Bone marrow (tissue), 2 donors: ENCODE measurements at places on chromosomes 6 and 20.

GRCh38 chr6:27078734-27079357 is 168.7 kb upstream of the PRSS16 start:
- no peak for DNase-seq

- no peak for DNase-seq
Measured at GRCh38 chr6:34926655-34927054, 37.6 kb downstream of the ANKS1A start.

DNA sequence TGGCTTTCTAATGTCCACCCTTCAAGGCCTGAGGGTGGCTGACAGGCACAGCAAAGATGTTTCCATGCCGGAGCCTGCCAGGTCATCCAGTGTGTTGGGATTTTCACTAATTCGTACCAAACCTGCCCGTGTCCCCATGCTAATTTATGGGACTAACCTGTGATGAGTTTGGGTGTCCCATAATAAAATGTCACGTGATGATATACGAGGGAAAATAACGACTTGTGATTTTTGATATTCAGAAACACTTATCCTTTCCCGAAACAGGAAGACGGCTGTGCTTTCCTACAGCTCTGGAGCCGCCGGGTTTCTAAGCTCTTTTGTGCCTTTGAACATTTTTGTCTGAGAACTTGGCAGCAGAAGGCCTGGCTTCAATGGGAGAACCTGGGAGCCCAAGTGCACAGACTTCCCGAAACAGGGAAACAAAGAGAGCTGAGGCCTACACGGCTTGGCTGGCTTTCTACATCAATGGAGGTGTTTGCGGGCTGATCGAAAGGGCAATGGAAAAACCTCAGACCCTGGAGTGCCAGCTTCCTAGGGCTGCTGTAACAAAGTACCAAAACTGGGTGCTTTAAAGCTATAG is 171.9 kb upstream of the JARID2 start:
- no peak for DNase-seq

- no peak for DNase-seq
Measured at GRCh38 chr6:11668455-11668854, 110.1 kb downstream of the ADTRP start.

GRCh38 chr6:159959976-159960384 is 8.9 kb upstream of the IGF2R start:
- no peak for DNase-seq

DNA sequence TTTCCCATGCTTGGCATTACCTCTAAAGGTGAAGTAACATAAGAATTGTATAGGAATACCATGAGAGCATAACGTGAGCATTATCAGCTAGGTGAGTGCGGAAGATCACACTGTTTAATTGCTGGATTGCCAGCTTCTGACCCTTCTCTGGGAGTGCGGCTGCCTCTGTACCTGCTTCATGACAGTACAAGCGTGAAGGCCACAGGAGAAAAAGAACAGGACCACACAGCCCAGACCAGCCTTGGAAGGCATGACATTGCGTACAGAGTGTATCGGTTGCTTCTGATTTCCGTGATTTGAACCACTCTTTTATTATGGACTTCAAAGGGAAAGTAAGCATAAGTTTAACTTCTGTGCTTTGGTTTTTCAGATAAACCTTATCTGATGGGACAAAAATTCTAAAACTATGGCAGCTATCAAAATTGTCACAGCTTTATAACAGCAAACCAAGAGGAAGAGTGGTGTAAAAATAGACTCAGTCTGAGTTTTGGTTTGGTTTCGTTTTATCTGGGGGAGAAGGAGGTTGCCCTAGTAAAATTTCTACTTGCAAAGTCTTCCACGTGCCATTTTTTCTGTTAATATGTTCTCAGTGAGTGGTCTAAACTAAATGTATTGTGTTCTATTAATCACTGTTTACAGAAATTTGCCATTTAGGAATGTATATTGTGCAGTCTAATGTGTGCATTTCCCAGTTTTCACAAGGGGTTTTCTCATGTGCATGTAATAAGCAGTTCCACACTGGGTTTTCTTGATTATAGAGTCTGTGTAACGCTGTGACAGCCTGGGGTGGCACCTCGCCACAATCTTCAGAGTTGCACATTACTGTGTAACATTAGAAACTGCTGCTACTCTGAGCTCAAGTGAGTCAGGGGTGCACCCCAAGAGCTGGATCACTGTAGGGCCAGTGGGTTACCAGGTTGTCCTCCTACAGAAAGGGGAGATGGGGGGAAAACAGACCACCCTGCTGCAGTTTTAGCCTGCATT is 97.3 kb downstream of the RPP40 start:
- DNase-seq: peak; percentile 10

DNA sequence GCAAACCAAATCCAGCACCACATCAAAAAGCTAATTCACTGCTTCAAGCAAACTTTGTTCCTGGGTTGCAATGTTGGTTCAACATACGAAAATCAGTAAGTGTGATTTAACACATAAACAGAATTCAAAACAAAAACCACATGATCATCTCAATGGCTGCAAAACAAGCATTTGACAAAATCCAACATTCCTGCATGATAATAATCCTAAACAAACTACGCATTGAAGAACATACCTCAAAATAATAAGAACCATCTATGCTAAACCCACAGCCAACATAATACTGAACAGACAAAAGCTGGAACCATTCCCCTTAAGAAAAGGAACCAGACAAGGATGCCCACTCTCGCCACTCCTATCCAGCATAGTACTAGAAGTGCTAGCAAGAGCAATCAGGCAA is 49.9 kb downstream of the RNGTT start:
- no peak for DNase-seq

GRCh38 chr6:115765966-115766365 is 294.7 kb downstream of the FRK start:
- DNase-seq: no peak

DNA sequence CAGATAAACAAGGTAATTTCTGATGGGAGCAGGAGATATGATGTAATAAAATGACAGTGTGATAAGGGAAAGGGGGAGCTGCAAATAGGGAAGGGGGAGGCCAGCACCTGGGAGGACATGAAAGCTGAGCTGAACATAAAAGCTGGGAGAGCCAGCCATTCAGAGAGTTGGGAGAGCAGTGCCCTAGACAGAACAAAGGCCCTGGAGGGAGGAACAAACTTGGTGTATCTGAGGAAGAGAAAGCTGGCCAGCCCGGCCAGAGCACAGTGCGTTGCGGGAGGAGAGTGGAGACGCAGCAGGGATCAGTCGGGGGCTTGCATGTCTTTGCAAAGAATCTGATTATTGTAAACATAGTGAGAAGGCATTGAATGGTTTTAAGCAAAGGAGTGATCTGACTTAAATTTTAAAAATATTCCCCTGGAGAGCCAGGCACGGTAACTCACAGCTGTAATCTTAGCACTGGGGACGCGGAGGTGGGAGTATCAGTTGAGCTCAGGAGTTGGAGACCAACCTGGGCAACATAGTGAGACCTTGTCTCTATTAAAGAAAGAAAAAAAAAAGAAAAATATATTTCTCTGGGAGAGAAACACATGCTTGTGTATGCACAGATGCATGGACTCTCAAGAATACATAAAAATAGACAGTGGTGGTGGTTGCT is 318.2 kb downstream of the ZFAND3 start:
- DNase-seq: no peak

DNA sequence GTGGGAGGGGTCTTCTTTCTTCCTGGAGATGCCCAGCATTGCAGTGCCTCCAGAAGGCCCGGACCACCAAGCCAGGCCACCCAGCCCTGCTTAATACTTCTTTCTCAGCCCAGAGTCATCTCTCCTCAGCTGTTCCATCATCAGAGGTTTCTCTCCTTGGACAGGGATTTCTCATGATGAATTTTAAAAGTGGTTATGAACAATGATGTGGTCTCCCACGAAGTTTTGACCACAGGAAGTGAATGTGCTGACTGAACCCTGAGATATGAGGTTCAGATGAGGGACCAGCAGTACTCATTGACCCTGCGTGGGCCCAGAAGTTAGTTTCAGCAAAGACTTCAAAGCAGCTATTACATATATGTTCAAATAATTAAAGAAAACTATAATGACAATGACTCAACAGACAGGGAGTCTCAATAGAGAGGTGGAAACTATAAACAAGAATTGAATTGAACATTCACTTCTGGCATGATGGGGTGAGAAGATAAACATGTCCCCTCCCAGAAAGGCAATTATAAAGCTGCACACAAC is 114.5 kb upstream of the SLC22A16 start:
- no peak for DNase-seq

GRCh38 chr6:26251354-26252076 is 113.5 kb upstream of the BTN3A2 start:
- peak; percentile 91 for DNase-seq
